ENCODE measurements at places on chromosomes 6 and 20.

- no peak for DNase-seq
These were observed 48.9 kb downstream of the ME1 start for GRCh38 chr6:83381949-83382348.

DNA sequence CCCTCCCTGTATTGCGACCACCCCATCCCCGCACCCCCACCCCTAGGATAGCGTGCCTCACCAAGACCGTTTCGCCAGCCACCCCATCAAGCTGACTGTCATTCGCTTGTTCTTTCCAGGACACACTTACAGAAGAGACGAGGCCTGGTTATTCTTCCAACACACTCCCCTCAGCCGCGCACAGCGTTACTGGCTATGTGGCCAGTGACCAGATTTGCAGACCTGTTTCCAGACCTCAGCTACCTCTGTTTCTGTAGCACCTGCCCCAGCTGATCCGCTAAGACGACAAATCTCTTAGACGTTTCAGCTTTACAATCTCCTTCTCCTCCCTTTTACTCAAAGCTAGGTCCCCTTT lies 26.1 kb downstream of the HLA-F start:
- no peak for DNase-seq

DNA sequence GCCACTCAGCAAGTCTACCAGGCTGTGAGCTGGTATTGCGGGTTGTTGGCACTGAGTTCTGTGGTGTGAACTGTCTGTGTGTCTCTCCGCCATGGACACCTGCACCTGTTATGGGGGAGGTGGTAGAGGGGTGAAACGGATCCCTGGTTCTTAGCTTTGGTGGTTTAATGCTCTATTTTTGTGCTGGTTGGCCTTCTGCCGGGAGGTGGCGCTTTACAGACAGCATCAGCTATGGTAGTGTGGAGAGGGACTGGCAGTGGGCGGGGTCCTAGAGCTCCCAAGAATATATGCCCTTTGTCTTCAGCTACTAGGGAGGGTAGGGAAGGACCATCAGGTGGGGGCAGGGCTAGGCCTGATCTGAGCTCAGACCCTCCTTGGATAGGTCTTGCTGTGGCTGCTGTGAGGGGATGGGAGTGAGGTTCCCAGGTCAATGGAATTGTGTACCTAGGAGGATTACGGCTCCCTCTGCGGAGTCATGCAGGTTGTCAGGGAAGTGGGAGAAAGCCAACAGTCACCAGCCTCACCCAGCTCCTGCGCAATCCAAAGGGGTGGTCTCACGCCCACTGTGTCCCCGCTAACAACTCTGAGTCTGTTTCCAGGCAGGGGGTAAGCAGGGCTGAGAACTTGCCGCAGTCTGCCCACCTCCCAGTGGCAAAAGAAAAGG lies 154.3 kb downstream of the CCDC170 start:
- no peak for DNase-seq

- DNase-seq: no peak
These were observed 19.9 kb downstream of the SRSF6 start for GRCh38 chr20:43477619-43478018.

GRCh38 chr6:133779916-133780695 lies 108.8 kb upstream of the TCF21 start:
- no peak for DNase-seq

GRCh38 chr20:50380697-50381040 lies 129.5 kb upstream of the PTPN1 start:
- DNase-seq: no peak

DNA sequence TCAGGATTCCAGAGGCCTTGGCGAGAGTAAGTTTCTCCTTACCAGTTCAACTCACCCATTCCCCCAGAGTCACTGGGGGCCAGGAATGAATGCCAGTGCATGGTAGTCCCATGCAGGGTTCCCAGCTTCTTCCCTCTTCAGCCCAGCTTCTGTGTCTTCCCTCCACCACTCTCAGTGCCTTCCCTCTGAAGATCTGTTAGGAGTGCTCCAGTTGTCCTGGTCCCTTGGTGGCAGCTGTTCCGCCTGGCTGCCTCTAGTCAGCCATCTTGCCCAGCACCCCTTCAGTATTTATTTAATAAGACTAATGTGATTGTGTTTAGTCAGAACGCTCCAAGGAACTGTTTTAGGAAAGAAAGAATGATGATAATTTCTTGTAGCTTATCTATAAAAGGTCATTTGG lies 23.1 kb downstream of the FIG4 start:
- DNase-seq: no peak

DNA sequence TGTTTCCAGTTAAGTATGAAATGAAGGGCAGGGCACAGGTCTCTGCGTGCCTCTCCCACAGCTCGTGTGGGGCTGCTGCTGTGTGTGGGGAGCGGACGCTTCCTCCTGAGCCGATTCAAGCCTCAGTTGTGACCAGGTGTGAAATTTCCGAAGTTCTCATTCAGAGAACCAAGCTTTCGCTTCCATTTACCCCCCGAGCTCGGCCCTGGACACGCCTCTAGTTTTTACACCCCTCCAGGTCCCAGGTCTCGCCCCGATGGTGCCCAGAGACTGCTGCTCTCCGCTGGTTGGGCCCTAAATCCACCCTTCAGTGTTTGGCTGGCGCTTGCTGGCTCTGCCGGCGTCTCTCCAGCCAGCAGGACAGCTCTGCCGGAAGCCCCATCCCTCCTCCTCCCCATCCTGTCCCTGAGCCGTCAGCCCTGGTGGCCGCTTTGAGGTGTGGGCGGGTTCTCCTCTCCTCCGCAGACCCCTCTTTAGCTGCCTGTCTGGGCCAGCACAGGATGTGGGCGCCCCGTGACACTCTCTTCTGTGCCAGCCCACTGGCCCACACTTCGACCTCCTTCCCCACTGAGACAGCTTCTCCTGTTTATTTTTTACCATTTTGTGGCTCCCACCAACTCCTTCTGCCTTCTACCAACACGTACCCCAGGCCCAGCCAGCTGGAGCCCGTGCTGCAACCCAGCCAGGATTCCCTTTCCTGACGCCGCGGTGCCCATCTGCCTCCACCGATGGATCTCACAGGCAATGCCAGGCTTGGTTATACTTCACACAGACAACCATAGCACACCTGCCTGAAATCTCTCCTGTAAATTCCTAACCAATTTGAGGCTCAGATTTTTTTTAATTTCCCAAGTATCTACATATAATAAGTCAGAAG lies 142.8 kb downstream of the DLL1 start:
- peak; percentile 36 for DNase-seq

- DNase-seq: no peak
These were observed 51.3 kb downstream of the AKAP12 start for GRCh38 chr6:151290877-151291721.

All from stimulated activated naive CD4-positive, alpha-beta T cell treated with Interleukin-2 at 50 U/mL for 16 hours (primary cell).